Activated CD4-positive, alpha-beta T cell treated with anti-CD3 and anti-CD28 coated beads, Interleukin-2, amount 50 U/mL, for 24 hours (primary cell): ENCODE measurements at places on chromosomes 5 and 9.

DNA sequence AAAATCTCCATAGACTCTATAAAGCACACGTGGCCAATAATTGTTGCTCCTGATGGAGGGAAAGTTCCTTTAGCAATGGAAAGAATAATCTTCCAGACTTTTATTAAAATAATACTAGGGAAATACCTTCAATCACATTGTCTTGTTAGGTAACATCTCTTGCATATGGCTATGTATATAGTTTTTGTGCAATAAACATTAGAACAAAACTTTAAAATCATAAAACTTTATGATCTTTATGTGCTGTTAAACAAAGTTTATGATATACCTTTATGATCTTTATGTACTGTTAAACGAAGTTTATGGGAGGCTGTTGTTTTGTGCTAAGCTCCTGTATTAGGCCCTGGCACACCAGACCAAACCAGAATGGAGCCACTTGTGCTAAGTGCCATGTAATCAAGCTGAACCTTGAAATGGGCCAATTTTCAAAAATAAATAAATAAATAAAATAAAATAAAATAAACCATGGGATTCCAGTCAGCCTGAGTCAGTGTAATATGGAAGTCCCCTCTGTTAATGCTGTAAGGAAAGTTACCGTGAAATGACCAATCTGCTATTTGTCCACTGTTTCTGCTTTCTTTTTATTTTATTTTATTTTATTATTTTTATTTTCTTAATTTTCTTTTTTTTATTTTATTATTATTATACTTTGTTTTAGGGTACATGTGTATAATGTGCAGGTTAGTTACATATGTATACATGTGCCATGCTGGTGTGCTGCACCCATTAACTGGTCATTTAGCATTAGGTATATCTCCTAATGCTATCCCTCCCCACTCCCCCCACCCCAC, 431.3 kb downstream of the SPATA31D1 start:
- DNase-seq: no peak

- DNase-seq: no peak
Measured at GRCh38 chr9:91164724-91165520, 196.8 kb downstream of the AUH start.

DNA sequence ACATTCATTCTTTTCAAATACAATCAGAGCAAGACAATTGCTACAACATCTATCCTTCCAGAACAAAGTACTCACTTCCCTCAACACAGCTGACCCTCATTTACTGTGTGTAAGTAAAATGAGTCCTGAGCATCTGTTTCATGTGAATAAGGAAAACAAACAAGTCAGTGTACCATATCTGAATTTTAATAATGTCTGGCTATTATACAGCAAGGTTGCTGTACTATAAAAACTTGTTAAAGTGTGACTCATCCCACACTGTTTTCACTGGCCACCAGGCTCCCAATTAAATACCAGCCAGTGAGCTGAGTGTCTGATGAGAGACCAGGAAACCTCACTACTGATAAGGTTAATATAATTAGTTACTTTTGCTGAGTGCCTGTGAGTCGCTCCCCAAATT, 339.8 kb downstream of the AGTPBP1 start:
- DNase-seq: no peak

DNA sequence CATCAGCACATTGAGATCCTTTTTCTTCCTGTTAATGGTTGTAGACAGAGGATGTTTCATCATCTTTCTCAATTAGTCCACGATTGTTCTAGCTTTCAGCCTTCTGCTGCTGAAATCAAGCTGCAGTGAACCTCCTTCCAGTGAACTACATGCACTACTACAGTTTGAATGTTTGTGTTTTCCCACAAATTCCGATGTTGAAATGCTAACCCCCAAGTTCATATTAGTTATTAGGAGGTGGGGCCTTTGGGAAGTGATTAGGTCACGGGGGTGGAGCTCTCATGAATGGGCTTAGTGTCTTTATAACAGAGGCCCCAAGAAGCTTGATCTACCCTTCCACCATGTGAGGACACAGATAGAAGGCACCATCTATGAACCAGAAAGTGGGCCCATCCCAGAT, 32.9 kb downstream of the NSG2 start:
- no peak for DNase-seq

GRCh38 chr9:16784002-16784401, 86.5 kb downstream of the BNC2 start:
- no peak for DNase-seq

DNA sequence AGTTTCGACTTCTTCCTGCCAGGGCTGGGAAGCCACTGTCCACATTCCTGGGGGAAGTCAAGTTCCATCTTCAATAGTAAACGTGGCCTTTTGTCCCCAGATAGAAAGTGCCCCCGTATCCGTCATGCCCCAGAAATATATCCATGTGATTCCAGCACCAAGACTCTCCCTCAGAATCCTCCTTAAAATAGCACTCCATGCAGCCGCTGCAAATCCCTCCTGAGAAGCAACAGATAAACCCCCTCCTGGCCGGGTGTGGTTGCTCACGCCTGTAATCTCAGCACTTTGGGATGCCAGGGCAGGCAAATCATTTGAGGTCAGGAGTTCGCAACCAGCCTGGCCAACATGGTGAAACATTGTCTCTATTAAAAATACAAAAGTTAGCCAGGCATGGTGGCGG, 126.1 kb downstream of the OLFM1 start:
- DNase-seq: no peak

- no peak for DNase-seq
Measured at GRCh38 chr5:150945486-150945885, 40.7 kb upstream of the ZNF300 start.

GRCh38 chr9:5361326-5362010, 21.8 kb upstream of the RLN1 start:
- no peak for DNase-seq

DNA sequence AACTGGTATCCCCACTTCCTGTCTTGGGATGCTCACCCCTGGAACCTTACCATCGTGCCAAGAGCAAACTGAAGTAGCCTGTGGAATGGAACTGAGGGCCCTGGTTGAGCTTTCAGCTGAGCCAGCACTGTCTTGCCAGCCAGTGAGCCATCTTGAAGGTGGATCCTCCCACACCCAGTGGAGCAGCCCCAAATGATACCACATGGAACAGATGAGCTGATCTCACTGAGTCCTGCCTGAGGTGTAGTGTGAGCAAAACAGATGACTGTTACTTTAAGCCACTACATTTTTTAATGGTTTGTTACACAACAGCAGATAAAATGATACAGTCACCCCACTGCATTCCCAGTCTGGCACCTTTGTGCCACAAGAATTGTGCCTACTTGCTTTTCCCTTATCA, 2.2 kb upstream of the PCYOX1L start:
- no peak for DNase-seq
